Mesendoderm (in vitro differentiated cells): ENCODE measurements at places on chromosomes 1 and 21.

GRCh38 chr1:91803847-91804545, 82.0 kb downstream of the TGFBR3 start:
- DNase-seq = no peak

DNA sequence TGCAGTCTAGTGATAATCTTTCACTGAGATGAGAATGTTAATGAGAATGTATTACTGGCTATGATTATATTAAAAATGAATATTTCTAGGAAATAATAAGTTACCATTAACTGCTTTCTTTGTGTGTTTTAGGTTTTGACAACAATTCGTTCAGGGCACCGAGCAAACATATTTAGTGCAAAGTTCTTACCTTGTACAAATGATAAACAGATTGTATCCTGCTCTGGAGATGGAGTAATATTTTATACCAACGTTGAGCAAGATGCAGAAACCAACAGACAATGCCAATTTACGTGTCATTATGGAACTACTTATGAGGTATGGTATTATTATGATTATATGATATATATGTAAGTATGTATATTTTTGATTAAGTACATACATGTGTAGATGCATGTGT, 37.8 kb upstream of the MPC2 start:
- no peak for DNase-seq

GRCh38 chr1:84301785-84302385, 377 bp downstream of the SAMD13 start:
- DNase-seq = no peak

DNA sequence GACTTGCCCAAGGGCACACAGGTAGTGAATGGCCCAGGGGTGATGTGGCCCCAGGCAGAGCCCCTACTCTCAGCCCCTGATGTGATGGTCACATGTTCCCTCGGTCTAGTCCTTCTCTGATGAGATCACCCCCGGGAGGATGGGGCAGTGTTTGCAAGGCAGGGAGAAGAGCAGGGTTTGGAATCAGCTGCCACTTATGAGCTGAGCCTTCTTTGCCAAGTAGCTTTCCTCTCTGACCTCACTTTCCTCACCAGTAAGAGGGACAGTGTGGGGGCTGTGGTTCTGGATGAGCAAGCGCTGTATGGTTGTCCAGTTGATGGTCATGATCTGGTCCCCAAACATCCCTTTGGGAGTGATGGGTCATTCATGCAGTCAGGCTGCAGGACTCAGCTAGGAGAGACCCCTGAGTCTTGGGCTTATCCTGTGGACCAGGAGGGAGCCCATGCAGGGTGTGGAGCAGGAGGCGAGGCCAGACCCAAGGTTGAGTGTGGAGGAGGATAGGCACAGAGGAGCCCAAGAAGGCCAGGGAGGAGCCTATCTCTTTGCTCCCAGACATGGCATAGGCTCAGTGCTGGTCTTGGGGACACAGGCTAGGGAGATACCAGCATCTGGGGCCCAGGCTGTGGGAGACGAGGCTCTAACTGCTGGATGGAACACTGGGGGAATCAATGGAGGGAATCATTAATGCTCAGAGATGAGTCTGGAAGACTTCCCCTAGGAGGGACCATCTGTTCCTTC, 15.9 kb upstream of the PEAR1 start:
- DNase-seq = no peak

DNA sequence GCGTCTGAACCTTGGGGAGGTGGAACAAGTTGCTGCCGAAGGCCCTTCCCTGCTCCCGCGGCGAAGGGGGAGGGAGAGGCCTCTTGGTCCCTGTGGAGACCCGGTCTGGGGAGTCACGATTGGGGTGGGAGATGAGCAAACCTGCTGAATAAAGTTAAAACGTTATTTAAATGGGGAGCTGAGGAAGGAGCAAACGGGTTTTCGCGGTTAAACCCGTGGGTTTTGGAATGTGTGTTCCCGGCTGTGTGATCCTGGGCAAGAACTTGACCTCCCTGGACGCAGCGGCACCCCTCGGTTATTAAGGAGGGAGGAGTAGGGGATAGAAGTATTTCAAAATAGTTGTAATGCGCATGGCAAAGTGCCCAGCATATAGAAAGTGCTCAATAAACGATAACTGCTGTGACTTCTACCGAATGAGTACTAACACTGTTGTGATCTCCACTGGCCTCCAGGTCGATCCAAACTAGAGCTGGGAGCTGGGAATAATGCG, 3.4 kb downstream of the FAM110D start:
- DNase-seq = no peak

- no peak for DNase-seq
These were observed 55.8 kb upstream of the AJAP1 start for GRCh38 chr1:4598561-4598960.

GRCh38 chr1:203045821-203046594, 19.7 kb downstream of the PPFIA4 start:
- DNase-seq = no peak

DNA sequence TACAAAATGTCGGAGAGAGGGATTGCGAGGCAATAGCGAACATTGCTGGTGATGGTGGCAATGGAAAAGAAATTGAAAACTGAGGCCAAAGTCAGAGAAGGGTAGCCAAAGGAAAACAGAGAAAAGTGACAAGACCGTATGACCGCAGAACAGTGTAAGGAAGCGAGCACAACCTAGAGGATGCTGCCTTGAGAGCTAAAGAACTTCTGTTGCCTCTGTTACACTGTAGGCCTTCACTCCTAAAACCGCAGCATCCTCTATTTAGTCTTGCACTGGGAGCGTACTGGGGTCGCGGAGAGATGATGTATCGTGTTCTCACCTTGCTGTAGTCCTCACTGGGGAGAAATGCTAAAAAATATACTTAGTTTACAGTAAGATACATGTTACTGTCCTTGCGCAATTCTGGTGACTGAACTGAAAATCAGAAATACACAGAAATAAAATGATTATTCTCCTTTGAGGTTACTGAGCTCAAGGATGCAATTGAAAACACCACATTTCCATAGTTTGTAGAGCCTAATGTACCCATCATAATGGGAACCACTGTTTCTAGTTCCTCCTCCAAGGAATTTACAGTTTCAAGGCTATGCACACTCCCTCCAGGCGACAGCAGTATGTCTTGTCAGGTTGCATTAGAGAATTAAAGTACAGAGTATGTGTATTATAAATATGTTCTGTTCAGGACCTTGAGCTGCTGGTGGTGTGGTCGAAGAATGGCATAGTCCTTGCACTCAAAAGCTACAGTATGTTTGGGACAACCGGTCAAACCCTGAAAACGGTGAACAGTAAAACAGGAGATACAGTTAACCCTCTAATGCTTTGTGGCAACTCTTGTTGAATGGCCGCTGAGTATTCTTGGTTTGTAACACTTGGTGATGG, 1.3 kb downstream of the NEK7 start:
- peak; percentile 73 for DNase-seq

- peak; percentile 79 for DNase-seq
These were observed 183.1 kb upstream of the KAZN start for GRCh38 chr1:14415396-14415795.

DNA sequence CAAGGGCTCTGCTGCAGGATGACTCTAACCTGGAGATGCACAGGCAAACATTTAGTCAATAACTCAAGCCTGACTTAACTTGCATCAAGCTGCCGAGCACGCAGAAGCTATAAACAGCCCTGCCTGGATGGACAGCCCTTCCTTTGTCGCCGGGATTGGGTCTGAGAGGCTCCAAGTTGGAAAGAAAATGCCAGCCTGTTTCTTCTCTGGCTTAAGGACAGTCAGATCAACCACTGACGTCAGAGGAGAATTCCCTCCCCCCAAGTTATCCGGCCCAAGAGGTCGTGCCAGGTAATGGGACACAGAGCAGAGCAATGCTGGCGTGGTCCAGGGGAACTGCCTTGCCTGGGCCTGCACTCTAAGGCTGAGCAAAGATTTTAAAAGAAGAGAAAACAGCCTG, 27.1 kb upstream of the LRRC38 start:
- no peak for DNase-seq

GRCh38 chr21:17442165-17442564, 70.7 kb upstream of the CXADR start:
- DNase-seq = no peak
